ENCODE measurements at places on chromosomes 2 and 18.

DNA sequence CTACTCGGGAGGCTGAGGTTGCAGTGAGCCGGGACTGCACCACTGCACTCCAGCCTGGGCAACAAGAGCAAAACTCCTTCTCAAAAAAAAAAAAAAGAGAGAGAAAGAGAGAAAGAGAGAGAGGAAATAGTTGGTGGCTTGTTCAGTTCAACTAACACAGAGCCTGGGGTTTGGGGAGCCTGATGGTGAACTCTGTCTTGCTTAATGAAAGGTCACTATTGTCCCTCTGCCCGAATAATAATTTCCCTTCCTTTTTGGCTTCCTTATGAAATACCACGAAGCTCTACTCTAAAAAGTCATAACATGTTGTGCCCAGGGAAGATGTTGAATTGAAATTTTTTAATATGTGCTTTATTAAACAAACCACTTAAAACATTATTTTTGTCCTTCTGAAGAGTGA is 17.3 kb downstream of the BCL2 start:
- DNase-seq, result no peak

DNA sequence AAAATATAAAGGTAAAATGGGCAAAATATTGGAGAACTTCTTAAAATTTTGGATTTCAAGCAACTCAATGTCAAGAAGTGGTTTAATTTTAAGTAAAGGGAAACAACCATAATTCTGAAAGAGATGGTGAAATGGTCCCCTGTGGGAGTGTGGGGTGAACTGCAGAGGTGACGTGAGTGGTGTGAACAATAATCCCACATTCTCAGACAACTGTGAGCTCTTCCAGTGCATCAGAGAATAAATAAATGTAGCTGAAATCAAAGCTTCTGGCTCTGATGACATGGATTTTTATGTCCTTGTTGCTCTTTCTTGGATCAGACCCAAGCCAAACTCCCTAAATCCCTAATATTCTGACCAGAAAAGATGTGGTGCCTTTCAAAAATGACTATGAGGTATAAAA is 672.7 kb downstream of the ZEB2 start:
- DNase-seq, result no peak

- no peak for DNase-seq
Observed at GRCh38 chr2:18741895-18742732, 152.7 kb upstream of the NT5C1B start.

DNA sequence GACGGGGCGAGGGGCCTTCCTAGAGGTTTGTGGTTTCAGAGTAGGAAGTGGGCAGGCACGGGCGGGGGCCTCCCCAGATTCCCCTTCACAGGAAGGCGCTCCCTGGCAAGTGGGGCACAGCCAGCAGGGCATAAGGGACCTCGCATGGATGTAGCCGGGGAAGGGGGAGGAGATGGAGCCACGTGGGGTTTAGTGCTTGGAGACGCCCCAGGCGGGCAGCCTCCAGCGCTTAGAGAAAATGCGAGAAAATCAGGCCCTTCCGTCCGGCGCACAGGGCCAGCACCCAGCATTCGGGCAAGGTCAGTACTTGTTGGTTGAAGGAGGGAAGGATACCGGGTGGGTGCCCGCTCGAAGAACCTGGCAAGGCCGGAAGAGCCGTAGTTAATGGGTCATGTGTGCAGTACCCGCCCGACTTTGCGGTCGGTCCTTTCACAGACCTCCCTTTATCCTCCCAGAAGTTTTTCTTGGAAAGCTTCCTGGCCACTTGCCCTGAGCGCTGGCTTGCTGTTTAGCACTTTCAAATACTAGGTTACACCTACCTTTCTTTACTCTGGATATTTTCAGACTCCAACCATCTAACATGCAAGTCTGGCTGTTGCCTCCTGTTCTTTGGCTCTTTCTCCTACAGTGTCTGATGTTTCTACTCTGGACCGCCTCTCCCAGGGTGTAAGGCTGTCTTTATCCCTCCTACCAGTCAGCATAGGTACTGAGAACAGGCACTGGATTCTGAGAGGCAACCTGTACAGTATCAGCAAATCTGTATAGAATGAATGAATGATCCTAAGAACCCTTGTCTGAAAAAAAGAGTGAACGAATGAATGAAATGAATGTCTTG is 78.1 kb downstream of the CIB4 start:
- peak; percentile 47 for DNase-seq

DNA sequence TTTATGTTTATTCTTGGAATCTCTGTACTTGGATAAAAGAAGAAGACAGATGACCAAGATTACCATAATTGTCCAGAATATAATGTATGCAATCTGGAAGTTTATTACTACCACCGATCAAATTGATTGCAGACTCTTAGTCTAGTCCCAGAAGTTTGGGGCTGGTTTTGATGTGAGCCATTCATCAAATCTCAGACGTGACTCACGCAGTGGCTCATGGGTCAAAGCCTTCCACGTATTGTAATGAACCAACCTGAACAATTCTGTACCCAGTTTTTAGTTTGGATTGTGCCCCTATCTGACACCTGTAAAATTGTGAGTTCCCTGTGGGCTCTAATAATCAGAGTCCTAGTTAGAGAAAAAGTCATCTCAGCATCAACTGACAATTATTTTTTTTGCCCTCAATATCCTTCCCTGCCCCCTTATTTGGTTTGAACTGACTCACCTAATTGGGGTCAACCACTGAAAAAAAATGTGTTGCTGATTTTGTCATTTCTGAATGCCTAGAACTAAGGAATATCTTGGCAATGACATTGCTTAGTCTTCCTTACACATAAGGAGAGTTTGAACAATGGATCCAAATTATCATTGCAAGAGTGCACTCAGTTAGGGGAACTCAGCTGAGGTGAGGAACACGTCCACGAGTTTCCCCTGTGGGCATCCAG is 219.5 kb upstream of the NRP2 start:
- DNase-seq, result no peak

DNA sequence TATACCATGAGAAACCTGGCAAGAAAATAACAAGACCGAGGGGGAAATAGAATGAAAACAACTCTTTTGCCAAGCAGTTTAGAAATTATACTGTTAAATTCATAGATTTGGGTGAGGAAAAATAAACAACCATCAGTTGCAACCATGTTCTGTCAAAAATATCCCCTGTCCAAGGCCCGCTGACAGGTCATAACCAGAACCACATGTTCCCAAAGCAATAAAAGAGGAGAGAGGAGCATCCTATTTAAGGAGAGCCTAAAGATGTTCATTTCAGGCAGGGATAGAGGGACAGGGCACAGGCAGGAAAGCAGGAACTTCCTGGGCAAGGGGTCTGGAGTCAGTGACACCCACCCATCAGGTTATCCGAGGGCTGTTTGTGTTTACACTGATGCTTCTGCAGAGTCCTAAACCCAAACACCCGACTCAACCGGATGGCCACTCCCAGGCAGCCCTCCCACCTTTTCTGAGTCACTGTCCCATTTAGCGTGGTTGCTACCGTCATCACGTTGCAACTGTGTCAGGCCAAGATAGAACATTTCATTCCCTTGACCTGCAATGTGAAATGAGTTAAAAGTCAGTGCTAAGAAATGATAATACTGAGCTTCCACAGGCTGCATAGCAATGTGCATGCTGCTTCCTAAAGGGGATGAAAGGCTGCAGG is 468.3 kb upstream of the RAB12 start:
- no peak for DNase-seq

- no peak for DNase-seq
Observed at GRCh38 chr2:2123238-2123637, 207.8 kb downstream of the MYT1L start.

DNA sequence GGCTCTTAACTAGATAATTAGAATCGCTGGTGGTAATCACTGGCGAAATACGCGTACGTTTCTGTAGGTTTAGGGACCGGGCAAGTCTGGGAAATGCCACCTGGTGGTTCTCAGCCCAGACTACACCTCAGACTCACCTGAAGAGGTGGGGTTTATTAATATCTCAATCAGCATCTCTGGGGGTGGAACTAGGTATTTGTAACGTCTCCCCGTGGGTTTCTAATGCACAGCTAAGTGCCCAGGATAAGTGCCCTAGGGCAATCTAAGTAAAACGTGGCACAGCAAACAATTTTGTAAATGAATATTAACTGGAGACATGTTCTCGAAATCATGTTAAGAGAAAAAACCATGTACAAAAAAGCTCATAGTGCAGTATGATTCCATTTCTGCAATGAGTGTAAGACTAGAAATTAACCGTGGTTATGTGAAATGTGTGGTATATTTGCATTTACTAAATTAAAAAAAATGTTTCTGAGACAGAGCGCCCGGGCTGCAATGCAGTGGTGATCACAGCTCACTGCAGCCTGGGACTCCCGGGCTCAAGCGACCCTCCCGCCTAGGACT is 760 bp upstream of the CNOT11 start:
- DNase-seq, result peak; percentile 87

- DNase-seq, result no peak
Observed at GRCh38 chr2:43540021-43540779, 55.6 kb downstream of the THADA start.

DNA sequence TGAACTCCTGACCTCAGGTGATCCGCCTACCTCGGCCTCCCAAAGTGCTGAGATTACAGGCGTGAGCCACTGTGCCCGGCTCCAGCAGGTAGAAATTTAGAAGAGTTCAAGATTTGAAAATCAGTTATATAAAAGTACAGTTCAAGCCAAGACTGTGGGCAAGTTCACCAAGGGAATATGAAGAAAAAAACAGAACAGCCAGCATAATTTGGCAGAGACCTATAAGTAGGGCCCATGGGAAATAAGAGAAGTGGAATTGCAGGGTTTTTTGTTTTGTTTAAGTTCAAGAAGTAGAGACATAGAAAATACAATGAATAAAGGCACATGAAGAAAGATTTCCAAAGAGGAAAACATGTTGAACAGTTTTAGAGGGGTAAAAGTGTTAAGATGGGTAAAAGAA is 57.9 kb downstream of the BAZ2B start:
- no peak for DNase-seq

DNA sequence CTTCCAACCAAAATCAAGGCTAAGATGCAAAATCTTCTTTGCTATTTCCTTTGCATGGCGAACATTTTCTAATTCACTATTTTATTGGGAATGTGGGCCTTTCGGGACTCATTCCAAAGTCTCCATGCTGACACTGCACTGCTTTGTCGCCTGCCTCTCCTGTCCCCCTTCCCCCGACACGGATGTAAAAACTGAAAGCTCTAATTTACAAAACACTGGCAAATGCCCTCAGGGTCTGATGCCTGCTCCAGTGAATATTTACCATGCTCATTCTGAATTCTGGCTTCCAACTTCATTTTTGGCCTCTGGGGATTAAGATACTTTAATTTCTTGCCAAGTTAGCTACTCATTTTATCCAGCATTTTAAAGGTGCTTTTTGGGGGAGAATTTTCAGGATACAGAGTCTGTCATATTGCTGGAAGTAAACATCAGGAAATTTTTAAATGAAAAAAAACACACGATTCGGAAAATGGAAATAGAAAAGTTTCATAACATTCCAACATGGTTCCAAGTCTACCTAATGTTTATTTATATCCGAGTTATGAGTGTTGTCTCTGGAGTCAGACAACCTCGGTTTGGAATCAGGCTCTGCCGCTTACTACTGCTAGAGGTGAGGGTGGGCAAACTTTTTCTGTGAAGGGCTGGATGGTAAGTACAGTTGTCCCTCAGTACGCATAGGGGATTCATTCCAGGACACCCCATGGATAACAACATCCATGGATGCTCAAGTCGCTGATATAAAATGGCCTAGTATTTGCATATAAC is 14.6 kb upstream of the LTBP1 start:
- DNase-seq, result no peak

DNA sequence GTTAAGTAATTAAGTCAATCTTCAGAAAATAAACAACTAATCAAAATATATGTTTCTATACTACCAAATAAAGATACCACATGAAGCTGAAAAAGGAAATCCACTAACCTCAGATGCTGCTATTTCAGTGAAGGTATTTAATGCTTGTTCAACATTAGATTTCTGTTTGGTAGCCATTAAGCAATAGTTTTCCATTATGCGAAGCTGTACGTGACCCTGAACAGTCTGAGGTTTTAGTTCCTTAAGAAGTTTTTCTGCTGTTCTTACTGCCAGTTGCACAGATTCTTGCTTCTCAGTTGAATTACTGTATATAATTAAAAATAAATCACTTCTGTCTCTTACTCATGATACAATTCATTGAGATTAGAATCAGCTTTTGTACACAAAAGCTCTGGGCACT is 65.4 kb downstream of the TTC21B start:
- DNase-seq, result no peak

DNA sequence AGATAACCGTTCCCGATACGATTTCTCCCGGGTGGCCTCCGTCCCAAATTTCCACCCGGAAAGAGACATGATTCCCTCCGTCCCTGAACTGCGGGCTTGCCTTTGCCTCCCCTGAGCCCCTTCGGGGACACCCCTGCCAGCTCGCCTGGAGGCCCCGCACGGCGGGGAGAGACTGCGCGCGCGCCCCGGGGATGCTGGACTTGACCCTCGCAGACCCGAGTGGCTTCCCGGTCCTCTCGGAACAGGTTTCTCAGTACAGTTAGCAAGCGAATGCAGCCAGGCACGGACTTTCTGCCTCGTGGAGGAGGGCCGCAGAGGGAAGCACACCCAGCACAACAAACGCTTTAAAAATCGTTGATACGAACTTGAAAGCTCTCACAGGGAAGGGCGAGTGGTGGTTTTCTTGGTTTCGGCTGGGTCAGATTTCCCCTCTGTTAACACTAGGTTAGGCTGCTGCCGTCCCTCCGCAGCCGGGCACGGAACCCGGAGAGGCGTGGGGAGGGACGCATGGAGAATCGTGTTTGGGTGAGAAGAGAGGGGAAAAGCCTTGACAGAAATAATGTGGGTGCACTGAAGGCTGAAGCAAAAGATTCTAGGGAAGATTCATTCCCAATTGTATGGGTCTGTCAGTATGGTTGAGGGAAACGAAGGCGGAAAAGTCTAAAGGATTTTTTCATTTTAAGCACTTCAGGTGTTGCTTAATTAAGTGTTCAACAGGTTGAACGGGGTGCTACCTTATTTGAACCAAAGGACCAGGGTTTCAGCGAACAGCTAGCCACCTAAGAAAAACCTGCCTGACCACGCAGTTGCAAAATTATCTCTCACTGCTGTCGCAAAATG is 916 bp downstream of the TNFRSF11A start:
- DNase-seq, result peak; percentile 41

GRCh38 chr2:148483665-148484064 is 160.9 kb upstream of the EPC2 start:
- no peak for DNase-seq

DNA sequence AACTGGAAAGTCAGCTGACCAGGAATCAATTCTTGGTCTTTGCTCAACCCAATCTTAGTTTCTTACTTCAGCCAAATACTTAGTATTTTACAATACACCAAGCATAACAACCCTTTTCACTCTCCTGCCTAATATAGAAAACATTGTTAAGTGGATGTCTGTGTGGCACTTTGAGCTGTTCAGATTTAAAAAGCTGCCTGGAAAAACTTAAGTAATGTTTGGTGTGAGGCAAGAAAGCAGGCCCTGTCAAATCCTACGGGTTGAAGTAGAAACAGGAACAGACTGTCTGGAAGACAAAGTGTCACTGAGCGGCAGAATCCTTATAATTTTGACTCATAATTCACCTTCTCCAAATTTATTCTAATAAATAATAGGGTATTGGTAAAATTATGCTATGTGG is 37.1 kb upstream of the FRZB start:
- DNase-seq, result no peak
